Activated CD4-positive, alpha-beta memory T cell treated with anti-CD3 and anti-CD28 coated beads for 36 hours (primary cell): ENCODE measurements at places on chromosomes 1 and 21. TPM values are rescaled to one million over a fixed set of nuclear protein-coding genes. Genes with fewer than 3 reads are reported as not detected.

Gene GCSAML
- not detected for total RNA-seq

Gene GBP5
- total RNA-seq = 95.1 TPM

Gene TRIM46
- total RNA-seq = 6.3 TPM

Gene HSPA6
- 0.48 TPM for total RNA-seq

Gene MRAP
- not detected for total RNA-seq

Gene DONSON
- 38.2 TPM for total RNA-seq

Gene RGS1
- total RNA-seq = 27.1 TPM

Gene OXCT2
- total RNA-seq = 1.9 TPM

Gene CYP4Z1
- not detected for total RNA-seq

GRCh38 chr1:47522935-47523834, 85.3 kb downstream of the FOXD2 start:
- DNase-seq = no peak

- no peak for DNase-seq
Measured at GRCh38 chr1:182257369-182258063, 134.1 kb downstream of the GLUL start.

GRCh38 chr1:75136921-75137641, 2.9 kb downstream of the LHX8 start:
- DNase-seq = no peak

- DNase-seq = no peak
Measured at GRCh38 chr1:81149649-81150325, 650.9 kb upstream of the ADGRL2 start.

DNA sequence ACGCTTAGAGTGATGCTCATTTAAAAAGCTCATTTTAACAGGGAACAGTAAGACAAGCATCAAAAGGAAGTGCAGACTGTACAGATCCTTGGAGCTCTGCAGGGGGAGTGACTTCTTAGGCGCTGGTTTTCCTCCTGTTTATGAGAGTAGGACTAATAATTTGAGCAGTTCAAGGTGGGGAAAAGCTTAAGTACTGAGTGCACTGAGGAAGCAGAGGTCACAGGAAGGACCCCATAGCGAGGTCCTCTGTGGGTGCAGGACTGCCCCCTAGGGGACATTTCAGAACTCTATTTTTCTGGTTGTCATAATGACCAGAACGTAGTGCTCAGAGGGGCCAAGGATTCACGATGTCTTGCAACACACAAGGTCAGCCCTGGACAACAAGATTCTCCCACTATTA, 112.1 kb downstream of the HLCS start:
- DNase-seq = peak; percentile 33

- DNase-seq = no peak
Measured at GRCh38 chr1:53237638-53238037, 680 bp downstream of the MAGOH start.

DNA sequence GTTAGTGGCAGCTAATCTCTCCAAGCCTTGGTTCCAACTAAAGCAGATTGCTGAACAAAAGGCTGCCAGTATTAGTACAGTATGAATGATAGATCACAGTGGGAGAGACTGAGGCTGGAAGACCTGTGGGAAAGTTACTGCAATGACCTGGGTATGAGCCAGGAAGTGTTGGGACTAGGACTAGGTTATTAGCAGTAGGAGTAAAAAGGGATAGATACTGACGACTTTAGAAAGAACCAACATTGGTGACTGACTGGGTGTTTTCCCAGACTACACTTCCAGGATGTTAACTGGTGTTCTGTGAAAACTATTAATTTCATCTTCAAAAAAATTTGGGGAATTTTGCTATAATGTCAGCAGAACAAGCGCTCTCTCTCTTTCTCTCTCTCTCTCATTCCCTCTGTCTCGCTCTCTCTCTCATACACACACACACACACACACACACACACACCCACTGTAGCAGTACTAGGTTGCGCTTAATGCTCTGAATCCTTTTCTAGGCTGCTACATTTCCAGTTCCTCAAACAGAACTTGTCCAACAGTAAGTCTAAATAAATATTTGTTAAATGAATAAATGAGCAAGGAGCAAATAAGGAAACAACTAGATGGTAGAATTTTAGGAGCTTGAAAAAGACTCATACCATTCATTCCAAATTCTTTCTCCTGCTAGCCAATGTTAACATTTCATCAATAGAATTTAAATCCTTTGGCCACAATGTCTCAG, 47.6 kb upstream of the RGS8 start:
- DNase-seq = no peak

- DNase-seq = no peak
Measured at GRCh38 chr21:44382536-44382935, 29.1 kb downstream of the TRPM2 start.

GRCh38 chr21:39610703-39611102, 2.0 kb upstream of the B3GALT5 start:
- no peak for DNase-seq

DNA sequence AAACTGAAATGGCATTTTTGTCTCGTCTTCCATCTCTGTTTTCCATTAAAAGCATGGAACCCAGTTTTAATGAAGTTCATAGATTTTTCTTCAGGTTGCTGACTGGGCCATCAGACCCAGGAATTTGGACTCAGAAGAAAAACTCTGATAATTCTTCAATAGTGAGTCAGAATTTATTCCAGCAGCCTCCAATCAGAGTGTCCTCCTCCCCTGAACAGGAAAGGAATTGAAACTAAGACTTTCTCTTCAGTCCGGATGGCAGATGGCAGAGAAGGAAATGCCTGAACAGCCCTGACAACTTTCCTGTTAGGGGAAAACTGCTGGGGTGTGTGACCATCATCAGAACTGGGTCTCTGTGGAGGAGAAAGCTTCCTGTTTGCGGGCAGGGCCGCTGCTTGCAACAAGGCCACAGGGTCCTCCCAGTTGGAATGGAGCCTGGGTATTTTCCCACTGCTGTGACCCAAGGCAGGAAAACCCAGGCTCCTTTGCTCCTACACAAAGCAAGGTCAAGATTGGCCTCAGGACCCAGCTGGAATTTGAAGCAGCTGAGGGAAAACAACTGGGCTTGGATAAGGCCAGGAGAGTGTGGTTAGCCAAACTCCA, 20.7 kb downstream of the CD34 start:
- no peak for DNase-seq

DNA sequence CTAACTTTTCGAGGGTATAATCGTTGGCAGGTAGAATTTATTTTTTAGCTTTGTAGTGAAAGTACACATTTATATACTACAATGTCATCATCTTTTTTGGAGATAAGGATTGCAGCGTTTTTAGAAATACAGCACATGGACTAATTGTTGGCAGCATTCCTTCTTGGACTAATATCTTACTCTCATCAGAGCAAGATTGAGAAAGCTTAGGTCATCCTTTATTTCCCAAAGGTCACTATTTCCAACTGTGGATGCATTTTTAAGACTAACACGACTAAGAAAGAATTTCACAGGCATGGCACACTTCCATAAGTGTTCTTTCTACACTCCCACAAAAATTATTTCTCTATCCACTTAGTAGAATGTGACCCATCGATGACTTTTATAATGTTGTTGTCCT, 732.3 kb downstream of the NCAM2 start:
- DNase-seq = no peak

GRCh38 chr1:47871799-47872353, 125.3 kb downstream of the TRABD2B start:
- no peak for DNase-seq

DNA sequence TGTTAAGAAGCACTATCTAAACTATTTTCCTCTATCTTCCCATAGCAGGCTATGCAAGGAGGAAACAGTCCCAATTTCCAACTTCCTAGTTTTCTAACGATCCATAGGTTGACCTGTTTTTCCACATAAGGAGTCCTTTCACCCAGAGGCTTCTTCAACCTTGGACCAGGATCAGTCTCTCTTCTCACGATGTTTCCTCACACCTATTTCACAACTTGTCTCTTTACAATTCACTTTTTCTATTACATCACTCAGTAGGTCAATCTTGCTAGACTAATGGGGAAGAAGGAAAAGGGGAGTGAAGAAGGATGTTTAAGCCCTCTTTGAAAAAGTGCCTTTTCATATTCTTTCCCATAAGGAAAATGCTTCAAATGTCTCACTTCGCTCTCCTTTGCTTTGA, 15.9 kb downstream of the PALMD start:
- DNase-seq = no peak

- DNase-seq = no peak
Measured at GRCh38 chr21:37769656-37770055, 146.6 kb downstream of the KCNJ6 start.

GRCh38 chr1:165080253-165080896, 276.1 kb downstream of the LMX1A start:
- no peak for DNase-seq

GRCh38 chr21:45364468-45365185, 40.3 kb upstream of the COL18A1 start:
- no peak for DNase-seq

DNA sequence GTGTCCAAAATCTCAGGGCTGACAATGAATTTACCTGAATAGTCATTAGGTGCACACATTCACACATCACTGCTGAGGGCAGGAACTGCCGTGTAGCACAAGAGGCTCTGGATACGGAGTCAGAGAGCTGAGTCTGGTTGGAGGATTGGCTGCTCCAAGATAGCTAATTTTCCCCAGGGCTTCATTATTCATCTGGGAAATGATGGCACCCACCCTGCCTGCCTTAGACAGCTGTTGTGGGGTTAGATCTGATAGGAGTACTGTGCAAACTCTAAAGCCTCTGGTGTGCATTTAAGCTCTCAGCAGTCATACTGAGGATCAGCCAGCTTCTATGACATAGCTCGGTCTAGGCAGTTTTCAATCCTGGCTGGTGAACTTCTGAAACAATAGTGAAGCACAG, 67.0 kb downstream of the LMX1A start:
- no peak for DNase-seq
